ENCODE measurements at places on chromosomes 5 and 9.

GRCh38 chr5:30149526-30149925, 1044.0 kb upstream of the CDH6 start:
- DNase-seq, result no peak

DNA sequence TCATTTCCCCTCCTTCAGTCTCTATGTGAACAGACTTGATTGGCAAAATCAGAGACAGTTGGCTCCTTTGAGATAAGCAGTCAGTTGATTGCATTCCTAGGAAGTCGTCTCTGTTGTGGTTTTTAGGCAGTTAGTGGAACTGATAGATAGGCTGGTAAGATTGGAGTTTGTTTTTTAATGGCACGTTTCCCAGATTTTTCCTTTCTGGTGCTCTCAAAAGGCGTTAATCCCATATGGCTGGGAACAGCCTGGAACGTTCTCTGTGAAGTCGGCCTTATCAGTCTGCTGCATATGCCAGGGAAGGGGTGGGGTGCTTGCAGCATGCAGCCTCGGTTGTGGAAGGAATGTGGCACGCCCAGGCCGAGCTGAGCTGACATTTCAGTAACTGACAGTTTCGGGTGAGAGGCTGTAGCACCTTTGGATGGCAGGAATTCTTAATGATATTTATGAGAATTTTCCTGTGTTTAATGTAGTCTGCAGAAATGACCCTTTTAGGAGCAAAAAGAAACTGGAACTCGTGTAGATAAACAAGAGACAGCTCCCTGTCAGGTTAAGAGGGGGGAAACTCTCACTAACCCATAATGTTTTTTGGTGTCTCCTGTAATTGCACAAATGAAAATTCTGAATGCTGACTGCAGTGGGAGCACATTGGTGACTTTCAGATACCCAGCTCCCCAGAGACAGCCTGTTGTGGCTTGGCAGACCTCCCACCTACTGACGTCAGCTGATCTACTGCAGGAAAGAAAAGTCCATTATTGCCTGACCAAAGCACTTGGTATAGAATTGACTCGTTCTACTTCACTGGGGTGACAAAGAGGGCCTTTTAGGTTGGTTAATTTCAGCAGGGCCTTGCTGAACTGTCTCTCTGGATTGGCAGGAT, 6.3 kb downstream of the SPTAN1 start:
- DNase-seq, result peak; percentile 53

- no peak for DNase-seq
Measured at GRCh38 chr9:99154356-99154755, 49.4 kb downstream of the TGFBR1 start.

- DNase-seq, result no peak
Measured at GRCh38 chr9:134263596-134263995, 62.7 kb upstream of the RXRA start.

- DNase-seq, result no peak
Measured at GRCh38 chr9:94908583-94909249, 182.2 kb downstream of the AOPEP start.

GRCh38 chr9:38200431-38200830, 131.4 kb upstream of the SHB start:
- DNase-seq, result no peak

GRCh38 chr5:130032807-130033206, 128.5 kb downstream of the CHSY3 start:
- DNase-seq, result no peak

DNA sequence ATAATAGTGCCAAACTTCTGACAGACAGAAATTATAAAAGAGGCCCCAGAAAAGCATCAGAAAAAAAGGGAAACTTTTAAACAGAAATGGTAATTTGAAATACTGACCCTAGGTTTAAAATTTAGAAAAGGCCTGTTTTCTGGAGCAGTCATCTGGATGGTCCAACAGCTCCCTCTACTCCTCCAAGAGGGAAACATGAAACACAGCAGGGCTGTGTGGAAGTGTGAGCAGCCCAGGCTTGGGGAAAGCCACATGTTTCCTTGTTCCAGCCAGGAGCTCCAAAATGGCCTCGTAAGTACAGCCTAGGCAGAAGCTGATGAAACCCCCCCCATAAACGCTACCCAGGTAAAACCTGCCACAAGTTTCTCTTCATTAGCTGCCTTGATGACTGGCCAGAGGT, 499.3 kb upstream of the ADAMTS16 start:
- DNase-seq, result no peak

DNA sequence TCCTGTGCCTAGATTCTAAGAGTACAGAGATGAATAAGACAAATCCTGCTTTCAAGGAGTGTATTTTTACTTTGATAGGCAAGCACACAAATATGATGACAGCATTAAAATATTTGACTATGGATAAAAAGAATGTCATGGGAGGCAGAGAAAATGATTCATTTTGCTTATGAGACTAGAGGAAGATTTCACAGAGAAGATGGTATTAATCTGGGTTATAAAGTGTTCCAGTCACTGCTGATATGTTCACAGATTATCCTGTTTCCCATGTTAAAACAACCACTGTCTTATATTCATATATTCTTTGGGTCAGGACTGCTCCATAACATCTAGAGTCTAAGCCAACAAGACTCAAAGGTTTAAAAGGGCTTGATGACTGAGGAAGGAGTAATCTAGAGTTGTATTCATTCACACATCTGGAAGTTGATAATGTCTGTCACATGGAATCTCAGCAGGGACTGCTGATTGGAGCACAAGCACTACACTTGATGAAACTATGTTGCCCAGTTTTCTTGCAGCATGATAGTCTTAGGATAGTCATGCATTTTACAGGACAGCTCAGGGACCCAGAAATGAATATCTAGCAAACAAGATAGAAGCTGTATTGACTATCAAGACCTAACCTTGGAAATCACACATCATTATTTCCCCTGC, 79.3 kb downstream of the STARD4 start:
- DNase-seq, result no peak

DNA sequence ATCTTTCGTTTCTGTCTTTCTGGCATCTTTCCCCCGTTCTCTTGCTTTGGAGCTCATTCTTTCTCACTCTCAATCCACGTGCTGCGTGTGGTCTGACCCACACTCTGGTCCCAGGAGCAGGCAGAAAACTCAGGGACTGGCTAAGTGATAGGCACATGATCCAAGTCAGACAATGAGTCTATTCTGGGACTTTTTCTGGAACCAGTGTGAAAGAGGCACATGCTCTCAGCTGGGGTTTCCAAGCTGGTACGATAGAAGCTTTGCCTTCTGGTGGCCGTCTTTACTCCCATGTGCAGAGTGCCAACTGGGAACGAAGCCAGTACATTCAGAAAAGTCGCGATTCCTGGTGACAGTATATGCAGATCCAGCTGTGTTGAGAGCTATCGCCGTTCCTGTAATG, 94.4 kb downstream of the PDZD2 start:
- DNase-seq, result no peak

DNA sequence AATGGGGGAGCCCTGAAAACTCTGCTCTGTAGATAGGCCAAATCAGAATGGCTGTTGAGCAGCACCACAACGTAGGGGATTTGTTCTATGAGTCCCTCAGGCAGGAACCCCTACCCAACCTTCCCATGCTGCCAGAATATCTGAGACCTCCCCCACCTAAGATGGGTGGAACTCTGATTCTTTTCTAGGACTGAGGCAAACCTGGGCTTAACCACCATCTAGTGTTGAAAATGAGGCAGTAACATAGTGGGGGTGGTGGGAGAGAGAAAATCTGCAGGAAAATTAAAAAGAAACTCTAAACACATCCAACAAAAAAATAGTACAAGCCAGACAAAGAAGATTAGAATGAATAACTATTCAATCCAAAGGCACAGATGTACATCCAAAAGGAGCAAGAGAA, 228.4 kb downstream of the ATPSCKMT start:
- DNase-seq, result no peak
